ENCODE measurements at places on chromosomes 16 and 17. TPM values are rescaled to one million over a fixed set of nuclear protein-coding genes. Genes with fewer than 3 reads are reported as not detected.
A peak's percentile ranks its signal among the peaks of the same experiment; 100 is the strongest.

GRCh38 chr16:86956437-86956836, 360.8 kb downstream of the C16orf95 start:
- no peak for DNase-seq

- DNase-seq = peak; percentile 52
These were observed 49.6 kb upstream of the LRRC37A3 start for GRCh38 chr17:64968652-64969501.

GRCh38 chr16:12225255-12225654, 248.7 kb downstream of the SNX29 start:
- no peak for DNase-seq

DNA sequence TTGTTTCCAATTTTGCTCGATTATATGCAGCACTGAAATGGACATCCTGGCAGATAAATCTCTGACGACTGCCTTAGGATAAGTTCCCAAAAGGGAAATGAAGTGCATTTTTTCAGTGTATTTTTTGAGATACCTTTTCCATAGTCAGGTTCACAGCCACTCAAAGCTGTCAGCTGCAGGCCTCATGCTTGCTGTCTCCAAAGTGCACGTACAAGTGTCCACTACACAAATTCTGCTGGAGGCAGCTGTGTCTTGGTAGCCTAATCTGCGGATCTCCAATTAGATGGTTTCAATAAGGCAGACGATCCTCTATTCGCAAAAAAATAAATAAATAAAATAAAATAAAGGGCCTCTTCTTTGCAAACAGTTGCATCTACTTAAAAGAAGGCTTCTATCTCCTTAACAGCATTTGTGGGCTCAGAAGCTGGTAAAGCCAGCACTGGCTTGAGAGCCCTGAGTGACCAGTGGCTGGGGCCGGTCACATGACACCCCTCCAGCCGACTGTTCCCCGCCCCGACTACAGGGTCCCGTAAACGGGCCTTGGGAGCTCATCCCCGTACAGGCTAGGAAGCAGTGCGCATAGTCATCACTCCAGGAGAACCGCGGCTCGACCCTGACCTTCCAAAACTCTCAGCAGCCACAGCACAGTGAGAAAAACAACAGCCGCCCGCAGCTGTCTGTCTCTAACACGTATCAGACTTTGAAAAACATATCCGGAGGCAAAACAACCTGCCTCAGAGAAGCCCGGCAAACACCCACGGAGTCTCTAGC, 18.8 kb downstream of the RPH3AL start:
- no peak for DNase-seq

GRCh38 chr17:54172096-54172984, 349.6 kb downstream of the KIF2B start:
- DNase-seq = no peak

GRCh38 chr16:13083681-13084080, 182.3 kb downstream of the SHISA9 start:
- DNase-seq = no peak

DNA sequence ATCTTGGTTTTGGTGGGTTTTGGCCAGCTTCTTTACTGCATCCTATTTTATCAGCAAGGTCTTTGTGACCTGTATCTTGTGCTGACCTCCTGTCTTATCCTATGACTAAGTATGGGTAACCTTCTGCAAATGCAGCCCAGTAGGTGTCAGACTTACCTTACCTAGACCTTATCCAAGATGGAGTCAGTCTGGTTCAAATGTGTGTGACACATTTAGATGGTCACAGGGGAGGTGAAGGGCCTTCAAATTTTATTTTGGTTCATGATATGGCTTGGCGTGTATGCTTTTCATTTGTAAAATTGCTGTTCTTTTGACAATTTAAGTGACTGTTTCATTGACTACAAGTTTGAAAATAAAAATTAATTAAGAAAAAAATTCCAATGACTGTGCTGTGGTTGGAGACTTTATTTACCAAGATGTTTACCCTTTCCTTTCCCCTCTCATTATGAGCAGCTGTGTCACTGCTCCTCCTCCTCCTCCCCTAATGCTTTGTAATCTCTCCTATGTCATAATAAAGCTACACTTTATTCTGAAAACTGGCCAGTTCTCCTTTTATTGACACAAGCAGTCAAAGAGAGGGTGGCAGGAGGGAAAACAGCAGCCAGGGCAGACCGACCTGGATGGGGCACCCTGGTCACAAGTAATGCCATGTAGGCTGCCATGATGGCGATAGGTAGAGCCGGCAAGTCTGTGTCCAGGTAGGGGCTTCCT, 49.4 kb downstream of the TNFRSF13B start:
- DNase-seq = no peak

DNA sequence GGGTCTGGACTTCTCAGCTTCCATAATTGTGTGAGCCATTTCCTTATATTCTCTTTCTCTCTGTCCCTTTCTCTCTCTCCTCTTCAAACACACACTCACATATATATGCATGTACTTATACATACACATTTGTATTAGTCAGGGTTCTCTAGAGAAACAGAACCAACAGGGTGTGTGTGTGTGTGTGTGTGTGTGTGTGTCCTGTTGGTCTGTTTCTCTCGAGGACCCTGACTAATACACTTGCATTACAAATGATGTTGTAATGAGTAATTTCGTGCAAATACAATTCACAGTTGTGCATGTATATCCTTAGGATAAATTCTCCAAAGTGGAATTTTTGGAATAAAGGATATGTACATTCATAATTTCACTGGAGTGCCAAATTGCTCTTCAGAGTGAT, 115.3 kb downstream of the NPIPB5 start:
- no peak for DNase-seq

GRCh38 chr17:8371786-8372185, 4.7 kb downstream of the KRABD2 start:
- no peak for DNase-seq

GRCh38 chr16:67445913-67446907, 15.3 kb downstream of the HSD11B2 start:
- no peak for DNase-seq

DNA sequence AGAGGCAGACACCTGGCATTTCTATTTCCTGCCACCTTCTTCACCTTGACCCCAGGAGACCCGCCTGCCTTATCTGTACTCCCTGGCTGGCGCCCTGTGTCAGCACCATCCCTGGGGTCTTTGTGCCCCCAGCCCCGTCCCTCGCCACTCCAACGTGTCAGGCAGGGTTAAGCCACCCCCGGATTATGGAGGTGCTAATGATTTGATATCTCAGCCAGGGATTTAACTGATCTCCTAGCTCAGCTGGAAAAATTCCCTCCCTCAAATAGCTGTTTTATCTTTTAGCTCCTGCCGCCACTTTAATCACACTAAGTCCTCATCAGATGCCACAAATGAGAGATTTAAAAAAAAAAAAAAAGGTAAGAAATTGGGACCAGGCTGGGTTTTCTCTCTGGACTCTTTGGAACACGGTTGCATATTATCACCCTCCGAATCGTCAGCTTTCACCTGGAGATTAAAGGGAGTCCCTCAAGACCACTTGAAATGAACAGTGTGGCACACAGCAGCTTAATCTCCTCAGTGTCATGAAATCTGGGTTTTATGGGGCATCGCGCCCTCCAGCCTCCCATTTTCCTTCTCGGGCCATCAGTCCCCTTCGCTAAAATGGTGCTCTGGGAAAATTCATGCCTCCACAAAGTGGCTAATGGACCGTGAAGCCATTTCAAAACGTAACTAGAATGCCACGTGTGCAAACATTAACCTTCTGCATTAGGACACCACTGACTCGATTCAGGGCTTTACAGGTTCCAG, 26.2 kb upstream of the WFDC1 start:
- DNase-seq = no peak

DNA sequence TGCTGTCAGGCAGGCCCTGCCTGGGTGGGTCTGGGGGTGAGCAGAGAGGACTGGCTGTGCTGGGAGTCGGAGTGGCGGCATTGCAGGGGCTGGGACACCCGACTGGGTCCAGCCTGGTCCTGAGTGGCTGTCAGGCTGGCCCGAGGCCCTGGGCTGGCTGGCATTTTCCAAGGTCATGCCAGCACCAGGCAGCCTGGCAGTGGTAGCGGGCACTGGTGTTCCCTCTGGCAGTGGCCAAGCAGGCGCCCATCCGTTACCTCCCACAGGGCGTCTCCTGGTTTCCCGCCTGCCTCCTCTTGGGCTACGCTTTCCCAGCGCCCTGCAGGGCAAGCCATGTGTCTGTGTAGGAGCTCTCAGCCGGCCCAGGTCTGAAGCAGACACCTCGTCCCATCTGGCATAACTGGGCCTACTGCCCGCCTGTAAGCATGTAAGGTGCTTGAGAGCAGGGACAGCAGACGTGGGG, 5.7 kb upstream of the PKMYT1 start:
- DNase-seq = no peak

GRCh38 chr16:68227183-68227793, 8.6 kb downstream of the ESRP2 start:
- peak; percentile 21 for DNase-seq

DNA sequence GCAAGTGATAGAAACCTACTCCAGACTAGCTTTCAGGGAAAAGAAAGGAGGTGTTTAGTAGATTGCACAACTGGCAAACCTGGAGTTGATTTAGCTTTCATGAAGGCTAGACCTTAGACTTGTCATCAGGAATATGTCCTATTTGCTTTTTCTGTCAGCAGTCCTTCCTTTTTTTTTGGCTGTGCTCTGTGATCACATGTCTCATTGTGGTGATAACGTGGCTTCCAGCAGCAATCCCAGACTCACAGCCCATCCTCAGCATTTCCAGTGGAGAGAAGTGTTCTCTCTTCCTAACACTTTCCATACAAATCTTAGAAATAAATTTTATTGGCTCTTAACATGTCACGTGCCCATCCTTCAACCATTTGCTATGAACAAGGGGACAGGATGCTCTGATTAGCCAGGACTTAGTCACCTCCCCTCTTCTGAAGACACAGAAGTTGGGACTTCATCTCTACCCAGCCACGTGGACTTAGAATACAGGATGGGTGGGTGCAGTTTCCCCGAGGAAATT, 74.7 kb downstream of the CDH13 start:
- no peak for DNase-seq

- DNase-seq = no peak
These were observed 38.4 kb downstream of the PSMD12 start for GRCh38 chr17:67328026-67328425.

DNA sequence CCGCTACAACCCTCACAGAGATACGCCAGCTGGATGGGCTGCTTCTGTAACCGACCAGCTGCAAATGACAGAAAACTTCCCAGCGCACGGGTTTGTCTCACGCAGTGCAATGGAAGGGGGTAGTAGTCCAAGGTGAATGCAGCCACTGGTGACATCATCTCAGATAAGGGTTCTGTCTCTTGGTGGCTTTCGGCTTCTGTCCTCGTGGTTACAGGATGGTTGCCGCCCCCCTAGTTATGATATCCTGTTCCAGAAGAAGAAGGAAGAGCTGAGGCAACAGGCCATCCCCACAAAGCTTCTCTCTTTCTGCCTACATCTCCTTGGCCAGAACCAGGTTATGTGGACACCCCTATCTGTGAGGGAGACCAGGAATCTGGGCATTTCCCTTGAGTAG, 40.3 kb upstream of the BAHCC1 start:
- no peak for DNase-seq

DNA sequence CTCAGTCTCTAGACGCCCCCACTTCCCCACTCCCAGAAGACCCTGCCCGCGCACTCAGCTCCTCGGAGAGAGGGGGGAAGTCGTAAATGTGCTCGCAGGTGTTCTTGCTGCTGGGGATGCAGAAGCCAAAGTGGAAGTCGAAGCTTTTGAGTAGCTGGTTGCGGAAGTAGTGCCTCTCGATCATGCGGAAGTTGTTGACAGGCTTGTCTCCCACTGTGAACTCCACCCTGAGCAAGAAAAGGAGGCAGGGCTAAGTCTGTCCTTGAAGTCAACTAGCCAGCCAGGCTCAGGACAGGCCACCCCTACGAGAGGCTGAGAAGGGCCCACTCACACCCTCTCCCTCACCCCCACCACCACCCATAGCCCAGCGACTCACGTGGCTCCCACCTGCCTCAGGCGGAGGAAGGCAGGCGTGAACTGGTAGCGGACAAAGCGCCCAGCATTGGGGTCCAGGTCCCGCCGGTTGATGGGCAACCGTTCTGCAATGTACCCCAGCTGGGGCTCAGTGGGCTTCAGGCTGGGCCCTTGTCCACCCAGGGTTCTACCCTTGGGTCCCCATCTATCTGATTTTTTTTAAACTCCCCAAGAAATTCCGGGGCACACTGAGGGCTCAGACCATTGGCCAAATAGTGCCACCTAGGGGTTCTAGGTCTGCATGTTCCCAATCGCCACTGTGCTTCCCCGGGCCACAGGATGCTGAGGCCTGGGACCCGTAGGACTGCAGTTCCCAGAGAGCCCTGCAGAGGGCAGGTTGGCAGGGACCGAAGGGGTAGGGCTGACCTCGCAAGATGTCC, 4.6 kb downstream of the UNC119 start:
- DNase-seq = peak; percentile 82

DNA sequence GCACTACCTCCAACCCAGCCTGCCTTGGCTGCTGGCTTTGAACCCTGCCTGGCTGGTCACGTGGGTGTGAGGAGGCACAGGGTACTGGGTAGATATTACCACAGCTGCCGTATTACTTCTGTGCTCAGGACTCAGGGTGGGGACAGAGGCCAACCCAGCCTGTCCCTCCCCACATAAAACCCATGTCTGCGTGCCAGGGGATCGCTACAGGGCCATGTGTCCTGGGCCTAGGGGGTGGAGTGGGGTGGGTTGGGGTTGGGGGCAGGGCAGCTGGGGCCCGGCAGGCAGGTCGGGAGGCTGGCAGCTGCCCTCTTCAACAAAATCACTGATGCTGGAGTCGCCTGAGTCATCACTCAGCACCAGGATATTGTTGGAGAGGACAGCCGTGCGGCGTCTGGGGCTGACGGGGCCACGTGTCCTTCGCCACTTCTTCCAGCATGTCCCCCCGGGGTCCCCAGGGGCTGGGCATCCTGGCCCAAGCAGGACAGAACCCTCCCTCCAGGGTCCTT, 39.7 kb upstream of the PVALEF start:
- DNase-seq = no peak

GRCh38 chr17:47368262-47368661, 44.5 kb downstream of the EFCAB13 start:
- no peak for DNase-seq

GRCh38 chr17:76597156-76598003, 11.7 kb upstream of the ST6GALNAC2 start:
- DNase-seq = no peak

- no peak for DNase-seq
These were observed 14.7 kb downstream of the CDH13 start for GRCh38 chr16:82641336-82641984.

GRCh38 chr16:22189473-22190080, 16.5 kb upstream of the EEF2K start:
- DNase-seq = peak; percentile 36

DNA sequence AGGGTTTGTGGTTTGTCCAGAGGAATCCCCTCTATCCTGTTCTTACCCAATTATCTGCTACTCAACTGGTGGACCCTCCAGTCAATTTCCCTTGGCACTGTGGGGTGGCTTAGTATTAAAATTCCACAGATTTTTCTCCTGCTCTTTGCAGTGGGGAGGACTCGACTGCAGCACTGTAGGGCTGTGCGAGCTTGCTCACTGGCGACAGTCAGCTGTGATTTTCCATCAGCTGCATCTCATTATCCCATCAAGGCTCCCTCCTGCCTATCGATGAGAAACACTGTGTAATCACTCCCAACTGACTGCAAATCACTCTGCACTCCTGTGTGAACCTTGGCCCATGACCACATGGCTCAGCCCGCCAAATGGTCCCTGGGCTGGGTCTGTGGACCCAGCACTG, 90.5 kb upstream of the MAF start:
- no peak for DNase-seq

- DNase-seq = no peak
These were observed 9.7 kb upstream of the TIMP2 start for GRCh38 chr17:78934681-78935418.

The ITGAD gene
- total RNA-seq = 0.14 TPM

The ZNF597 gene
- total RNA-seq = 3.8 TPM

The TBC1D16 gene
- 15.8 TPM for total RNA-seq

The ALOX15B gene
- 0.14 TPM for total RNA-seq

The LGALS9B gene
- total RNA-seq = not detected

The TEKT1 gene
- total RNA-seq = not detected
